ENCODE measurements at places on chromosomes 5 and 9. TPM values are rescaled to one million over a fixed set of nuclear protein-coding genes. Genes with fewer than 3 reads are reported as not detected.

Gene BTNL3
- total RNA-seq = not detected

Gene PCDHGA1
- 1.1 TPM for total RNA-seq

Gene MPDZ
- 47.5 TPM for total RNA-seq

Gene POLR3G
- total RNA-seq = 2.6 TPM

Gene CBY3
- total RNA-seq = not detected

Gene CCL27
- total RNA-seq = not detected

Gene TTC23L
- total RNA-seq = 0.37 TPM

Gene PCDHGA3
- 1.4 TPM for total RNA-seq

Gene MLANA
- not detected for total RNA-seq

Gene CDC25C
- total RNA-seq = 1.1 TPM

Gene LHX6
- not detected for total RNA-seq

Gene KIF4B
- under 0.01 TPM for total RNA-seq

Gene SYNPO
- 4.0 TPM for total RNA-seq

Gene FCN2
- not detected for total RNA-seq
